ENCODE measurements at places on chromosomes 2 and 18.

DNA sequence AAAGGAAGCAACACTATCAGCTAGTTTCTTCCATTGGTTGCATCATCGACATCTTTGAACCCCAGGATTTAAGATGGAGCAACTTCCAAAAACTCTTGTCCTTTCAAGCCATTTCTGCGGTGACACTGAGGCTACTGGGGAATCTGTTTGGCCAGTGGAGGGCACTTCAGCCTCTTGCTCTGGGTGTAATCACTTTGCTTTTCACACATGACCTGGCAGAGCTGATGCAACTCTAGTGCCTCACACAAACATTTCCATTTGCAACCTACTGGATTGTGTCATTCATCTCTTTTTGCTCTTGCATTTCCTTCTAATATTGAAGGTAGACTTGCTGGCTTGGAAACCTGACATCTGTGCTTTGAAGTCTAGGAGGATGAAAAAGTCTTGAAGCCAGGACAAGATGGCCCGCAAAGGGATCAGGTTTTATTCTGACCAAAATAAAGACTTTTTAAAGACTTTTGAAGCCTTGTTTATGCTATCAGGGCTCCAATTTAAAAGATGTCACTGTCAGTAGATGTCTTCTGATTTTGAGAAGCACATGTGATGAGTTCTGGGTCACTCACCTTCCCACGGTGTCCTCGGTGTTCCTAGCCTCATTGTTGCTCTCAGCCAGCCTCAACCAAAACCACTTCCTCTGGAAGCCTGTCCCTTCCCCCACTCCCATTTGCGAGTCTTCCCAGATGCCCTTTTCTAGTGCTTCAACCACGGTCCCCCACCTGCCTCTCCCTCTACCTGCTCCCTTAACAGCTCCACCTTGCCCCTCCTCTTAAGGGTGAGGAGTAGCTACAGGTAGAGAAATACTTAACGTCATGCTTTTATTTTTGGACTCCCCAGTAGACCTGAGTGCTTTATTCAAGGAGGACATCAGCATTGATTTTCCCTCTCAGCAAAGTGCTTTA, 69.7 kb upstream of the KCNE4 start:
- DNase-seq, result no peak

GRCh38 chr18:12333506-12334290, 25.7 kb downstream of the TUBB6 start:
- DNase-seq, result no peak

GRCh38 chr2:43225788-43226557, 433 bp downstream of the ZFP36L2 start:
- DNase-seq, result peak; percentile 70

- no peak for DNase-seq
Observed at GRCh38 chr2:99852376-99852934, 289.9 kb downstream of the AFF3 start.

DNA sequence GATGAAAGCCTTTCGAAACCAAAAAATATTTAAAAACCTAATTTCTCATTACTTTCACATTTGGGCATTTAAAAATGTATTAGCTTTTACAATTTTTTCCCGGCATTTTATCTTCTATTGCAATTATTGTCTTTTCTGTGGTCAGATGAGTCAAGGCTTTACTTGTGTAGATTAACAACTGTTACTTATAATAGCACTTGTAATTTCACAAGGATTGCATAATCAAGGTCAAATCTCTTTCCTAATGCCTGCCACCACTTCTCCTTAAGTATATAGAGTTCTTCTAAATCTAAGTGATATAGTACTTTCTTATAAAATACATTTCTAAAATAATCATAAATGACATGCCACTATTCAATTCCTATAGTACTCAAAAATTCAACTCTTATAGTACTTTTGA, 67.2 kb downstream of the SLC8A1 start:
- no peak for DNase-seq

DNA sequence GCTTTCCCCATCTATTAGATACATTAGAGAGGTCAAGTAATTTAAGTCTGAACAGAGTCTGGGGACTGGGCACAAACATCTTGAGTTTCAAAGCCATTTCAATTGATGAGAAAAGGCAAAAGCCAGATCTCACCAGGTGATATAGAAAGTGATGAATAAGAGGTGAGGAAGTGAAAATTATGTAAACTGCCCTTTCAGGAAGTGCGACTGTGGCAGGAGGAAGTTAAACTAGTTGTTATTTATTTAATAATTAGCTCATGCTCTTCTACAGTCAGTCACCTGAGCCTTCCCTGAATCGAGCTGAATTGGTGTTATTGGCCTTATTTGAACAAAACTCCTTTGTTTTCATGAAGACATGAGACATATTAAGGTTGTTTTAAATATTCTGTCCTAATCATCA, 115.1 kb downstream of the CDH20 start:
- no peak for DNase-seq

DNA sequence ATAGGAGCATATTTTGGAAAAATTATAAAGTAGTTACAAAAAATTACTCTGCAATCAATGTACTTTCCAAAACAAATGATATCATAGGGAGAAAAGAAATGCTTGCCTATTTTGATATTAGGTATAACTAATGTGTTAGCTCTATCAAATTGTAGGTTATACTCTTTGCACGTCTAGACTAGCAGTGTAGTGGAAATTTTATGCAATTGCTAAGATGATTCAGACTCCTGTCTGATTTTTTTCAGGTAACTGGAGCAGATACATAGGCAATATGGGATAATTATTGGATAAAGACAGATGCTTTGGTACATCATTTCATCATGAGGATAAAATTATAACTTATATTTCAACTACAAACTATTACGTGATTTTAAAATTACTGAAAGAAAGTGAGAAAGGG, 918.3 kb downstream of the EPHA4 start:
- DNase-seq, result no peak
